ENCODE measurements at places on chromosomes 11 and 22. TPM values are rescaled to one million over a fixed set of nuclear protein-coding genes. Genes with fewer than 3 reads are reported as not detected.

Gene MIAT
- 45.6 TPM for total RNA-seq

Gene OR10G4
- not detected for total RNA-seq

Gene B3GAT1
- 32.3 TPM for total RNA-seq

Gene OR51I1
- total RNA-seq: not detected

DNA sequence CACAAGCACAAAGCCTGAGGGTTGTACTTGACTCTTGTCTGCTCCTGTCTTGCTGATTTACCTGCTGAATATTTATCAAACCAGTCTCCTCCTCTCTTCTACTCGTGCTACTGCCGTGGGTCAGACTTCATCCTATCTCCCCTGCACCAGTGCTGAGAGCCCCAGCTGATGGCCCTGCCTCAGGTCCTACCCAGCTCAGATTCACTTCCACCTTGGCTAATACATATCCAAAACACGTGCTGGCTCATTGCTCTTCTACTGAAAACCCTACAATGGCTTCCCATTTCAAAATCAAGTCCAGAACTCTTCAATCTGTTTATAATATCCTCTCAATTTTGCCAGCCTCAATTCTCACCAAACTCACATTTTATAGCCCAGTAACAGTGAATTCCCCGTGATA, 48.3 kb downstream of the RAB30 start:
- no peak for DNase-seq

- DNase-seq: no peak
These were observed 680.3 kb downstream of the NTM start for GRCh38 chr11:132050577-132051165.

All from neural crest cell (in vitro differentiated cells).